ENCODE measurements at places on chromosomes 16 and 17.

DNA sequence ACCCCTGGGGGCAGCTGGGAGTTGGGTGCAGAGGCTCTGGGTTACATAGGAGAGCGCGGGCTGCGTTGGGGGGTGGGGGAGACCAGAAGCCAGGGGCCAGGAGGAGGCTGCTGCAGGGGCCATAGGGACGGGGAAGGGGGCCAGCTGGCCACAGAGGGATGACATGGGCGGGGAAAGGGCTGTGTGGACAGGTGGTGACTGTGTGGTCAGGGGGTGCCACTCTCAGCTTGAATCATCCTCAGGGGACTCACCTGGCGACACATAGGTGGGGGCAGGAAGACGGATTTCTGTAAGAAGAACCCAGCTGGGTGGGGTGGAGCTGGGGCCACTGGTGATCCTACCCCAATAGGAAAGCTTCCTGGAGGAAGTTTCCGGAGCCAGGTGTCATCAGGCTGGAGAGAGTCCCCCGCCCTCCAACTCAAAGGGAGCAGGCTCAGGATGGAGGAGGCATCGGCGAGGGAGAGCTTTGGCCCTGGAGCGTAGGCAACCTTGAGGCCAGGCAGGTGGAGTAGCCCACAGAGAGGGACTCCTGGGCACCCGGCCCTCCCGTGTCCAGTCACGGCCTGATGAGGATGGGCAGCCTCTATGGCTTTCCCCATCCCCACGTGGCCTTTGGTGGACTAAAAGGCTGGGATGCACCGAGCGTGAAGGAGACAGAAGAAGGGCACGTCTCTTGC lies 1.2 kb downstream of the TRPV3 start:
- no peak for DNase-seq

- DNase-seq = no peak
Measured at GRCh38 chr17:77456271-77456950, 315.6 kb downstream of the SEC14L1 start.

GRCh38 chr17:49390548-49391324 lies 23.9 kb downstream of the PHB1 start:
- no peak for DNase-seq

GRCh38 chr17:16872351-16873173 lies 99.4 kb downstream of the TNFRSF13B start:
- no peak for DNase-seq

- DNase-seq = no peak
Measured at GRCh38 chr16:53626161-53626560, 77.5 kb downstream of the RPGRIP1L start.

DNA sequence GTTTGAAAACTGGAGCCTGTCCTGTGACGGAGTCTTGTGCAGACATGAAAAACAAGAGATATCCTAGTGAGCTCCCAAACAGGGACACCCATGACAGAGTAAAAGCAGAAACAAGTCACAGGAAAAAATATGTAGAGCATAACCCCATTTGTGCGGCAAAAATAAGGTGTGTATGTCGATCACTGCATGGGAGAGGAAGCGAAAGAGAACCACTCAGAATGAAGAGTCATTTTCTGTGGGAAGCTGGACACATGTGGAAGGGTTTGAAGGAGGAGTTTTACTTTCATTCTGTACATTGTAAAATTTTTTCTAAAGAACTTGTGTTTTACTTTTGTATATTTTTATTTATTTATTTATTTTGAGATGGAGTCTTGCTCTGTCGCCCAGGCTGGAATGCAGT lies 72.1 kb downstream of the JPH3 start:
- no peak for DNase-seq

GRCh38 chr17:2068519-2069051 lies 13.7 kb downstream of the HIC1 start:
- no peak for DNase-seq

GRCh38 chr17:73388578-73388905 lies 76.7 kb upstream of the CDC42EP4 start:
- no peak for DNase-seq

GRCh38 chr17:1047177-1047878 lies 50.4 kb downstream of the TIMM22 start:
- DNase-seq = no peak

- DNase-seq = no peak
Measured at GRCh38 chr16:2079991-2080390, 32.2 kb downstream of the TSC2 start.

GRCh38 chr16:20814784-20815183 lies 8.5 kb downstream of the REXO5 start:
- DNase-seq = no peak

- no peak for DNase-seq
Measured at GRCh38 chr17:31997005-31997404, 10.2 kb upstream of the LRRC37B start.

GRCh38 chr17:56792267-56792666 lies 41.5 kb downstream of the C17orf67 start:
- no peak for DNase-seq

- DNase-seq = no peak
Measured at GRCh38 chr16:68279726-68280558, 15.6 kb downstream of the SLC7A6 start.

DNA sequence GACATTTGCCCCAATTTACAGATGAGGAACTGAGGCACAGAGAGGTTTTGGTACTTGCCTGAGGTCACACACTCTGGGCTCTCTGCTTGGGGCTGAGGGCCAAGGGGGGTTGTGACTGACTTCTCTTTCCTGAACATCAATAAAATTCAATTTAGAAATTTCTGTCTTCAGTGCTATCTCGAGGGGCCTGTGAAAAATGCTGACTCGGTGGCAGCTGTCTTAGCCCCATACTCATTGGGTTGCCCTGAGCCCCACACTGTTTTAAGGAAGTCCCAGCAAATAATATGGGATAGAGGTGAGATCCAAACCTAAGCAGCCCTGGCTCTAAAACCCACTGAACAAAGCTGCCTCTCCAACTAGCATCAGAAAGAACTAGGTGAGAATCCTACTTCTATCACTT lies 7.0 kb upstream of the BRCA1 start:
- DNase-seq = no peak

GRCh38 chr16:55033225-55034156 lies 102.8 kb downstream of the IRX5 start:
- DNase-seq = no peak

GRCh38 chr17:6512552-6512951 lies 43.8 kb downstream of the PITPNM3 start:
- DNase-seq = no peak

- DNase-seq = no peak
Measured at GRCh38 chr17:77307479-77308198, 166.9 kb downstream of the SEC14L1 start.

DNA sequence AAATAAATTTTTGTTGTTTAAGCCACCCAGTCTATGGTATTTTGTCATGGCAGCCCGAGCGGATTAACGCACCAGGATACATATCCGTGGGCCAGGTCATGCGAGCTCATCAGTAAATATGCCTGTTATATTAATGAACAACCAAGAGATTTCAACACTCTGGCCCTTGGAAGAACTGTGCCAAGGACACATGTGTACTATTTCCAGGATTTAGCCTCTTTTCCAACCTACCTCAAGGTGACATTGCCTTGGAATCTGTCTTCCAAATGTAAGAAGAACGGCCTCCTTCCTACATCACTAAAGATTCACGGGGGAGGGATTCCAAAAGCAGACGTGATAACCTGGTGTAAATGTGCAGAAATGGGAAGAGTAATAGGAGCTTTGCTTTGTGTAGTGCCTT lies 72.8 kb upstream of the DYNLRB2 start:
- no peak for DNase-seq

DNA sequence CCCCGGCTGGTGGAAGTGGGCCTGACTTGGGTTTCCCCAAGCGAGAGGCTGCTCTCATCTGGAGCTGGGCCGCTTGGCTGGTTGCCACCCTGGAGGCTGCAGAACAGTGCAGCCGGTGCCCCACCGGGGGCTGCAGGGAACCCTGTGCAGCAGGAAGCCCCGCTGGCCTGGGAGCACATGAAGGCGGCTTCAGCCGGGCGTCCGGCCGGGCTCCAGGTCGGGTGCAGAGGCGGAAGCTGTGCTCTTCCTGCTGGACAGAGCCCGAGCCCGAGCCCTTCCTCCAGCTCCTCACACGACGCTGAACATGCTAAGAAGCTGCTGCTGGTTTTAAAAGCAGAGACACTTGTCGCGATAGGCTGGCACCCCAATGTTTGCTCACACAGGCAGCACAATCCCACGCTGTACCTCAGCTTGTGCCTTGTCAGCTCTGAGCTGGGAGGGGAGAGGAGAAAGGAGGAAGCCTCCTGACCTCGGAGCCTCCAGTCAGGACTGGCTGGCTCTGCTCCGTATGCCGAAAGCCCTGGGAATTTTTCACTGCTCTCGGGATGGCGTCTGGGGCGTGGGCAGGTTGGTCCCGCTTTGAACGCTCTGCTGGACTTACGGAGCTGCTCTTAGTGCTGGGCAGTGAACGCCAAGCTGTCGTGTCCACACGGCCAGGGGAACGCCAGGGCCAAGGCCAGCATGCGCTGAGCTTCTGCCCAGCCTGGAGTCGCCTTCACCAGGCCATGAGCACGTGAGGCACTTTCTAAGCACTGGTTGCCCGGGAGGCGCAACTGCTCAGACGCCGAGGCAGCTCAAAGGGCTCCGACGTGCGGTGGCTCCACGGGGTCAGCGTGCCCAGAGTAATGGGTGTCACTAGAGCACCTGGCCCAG lies 8.8 kb downstream of the CDK5R1 start:
- no peak for DNase-seq

- DNase-seq = no peak
Measured at GRCh38 chr16:47320546-47321310, 140.1 kb downstream of the ITFG1 start.

GRCh38 chr16:50884066-50884860 lies 142.4 kb downstream of the CYLD start:
- DNase-seq = no peak

DNA sequence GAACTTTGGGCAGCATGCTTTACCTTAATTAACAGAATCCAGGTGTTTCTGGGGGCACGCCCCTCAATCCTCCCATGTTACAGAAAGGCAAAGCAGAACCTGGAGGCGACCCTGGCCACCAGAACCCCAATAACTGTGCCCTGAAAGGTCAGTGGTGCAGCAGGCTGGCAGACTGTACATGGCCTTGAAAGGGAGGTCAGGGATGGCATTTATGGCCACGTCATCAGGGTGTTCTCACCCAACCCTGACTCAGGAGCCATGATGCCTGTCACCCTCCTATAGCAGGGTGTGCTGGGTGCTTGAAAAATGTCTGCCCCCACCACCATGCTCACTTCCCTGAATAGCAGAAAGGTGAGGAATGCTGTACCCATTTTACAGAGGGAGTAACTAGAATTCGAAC lies 177.7 kb downstream of the TMEM132E start:
- no peak for DNase-seq

DNA sequence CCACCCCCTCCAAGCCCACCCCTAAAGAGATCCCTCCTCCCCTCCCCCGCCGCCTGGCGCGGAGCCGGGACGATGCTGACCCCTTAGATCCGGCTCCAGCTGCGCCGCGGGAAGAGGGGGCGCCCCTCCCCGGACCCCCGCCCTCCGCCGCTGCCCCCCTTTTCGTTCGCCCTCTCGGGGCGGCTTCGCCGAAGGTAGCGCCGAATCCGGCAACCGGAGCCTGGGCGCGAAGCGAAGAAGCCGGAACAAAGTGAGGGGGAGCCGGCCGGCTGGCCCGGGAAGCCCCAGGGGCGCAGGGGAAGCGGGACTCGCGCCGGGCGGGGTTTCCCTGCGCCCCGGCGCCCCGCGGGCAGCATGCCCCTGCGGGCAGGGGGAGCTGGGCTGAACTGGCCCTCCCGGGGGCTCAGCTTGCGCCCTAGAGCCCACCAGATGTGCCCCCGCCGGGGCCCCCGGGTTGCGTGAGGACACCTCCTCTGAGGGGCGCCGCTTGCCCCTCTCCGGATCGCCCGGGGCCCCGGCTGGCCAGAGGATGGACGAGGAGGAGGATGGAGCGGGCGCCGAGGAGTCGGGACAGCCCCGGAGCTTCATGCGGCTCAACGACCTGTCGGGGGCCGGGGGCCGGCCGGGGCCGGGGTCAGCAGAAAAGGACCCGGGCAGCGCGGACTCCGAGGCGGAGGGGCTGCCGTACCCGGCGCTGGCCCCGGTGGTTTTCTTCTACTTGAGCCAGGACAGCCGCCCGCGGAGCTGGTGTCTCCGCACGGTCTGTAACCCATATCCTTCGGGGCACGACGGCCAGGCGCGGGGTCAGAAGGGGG lies 623 bp downstream of the CACNA1G start:
- DNase-seq = no peak

- DNase-seq = no peak
Measured at GRCh38 chr17:27352448-27353032, 58.6 kb downstream of the WSB1 start.

DNA sequence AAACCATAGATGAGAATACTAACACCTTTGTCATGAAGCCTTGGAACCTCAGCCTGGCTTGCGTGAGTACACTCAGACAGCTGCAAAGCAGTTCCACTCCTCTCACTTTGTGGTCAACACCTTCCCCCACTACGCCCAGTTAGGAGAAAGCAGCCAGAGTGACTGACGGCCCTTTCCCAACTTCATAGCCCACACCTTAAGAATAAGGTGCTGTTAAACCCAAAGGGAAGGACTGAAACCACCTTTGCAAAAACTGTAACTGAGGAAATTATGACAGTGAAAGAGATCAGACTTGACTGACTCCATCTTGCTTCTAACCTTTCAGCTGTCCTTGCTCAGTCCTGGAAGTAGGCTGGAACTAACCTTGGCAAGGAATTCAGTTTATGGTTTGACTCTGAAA lies 13.7 kb downstream of the N4BP1 start:
- DNase-seq = no peak

DNA sequence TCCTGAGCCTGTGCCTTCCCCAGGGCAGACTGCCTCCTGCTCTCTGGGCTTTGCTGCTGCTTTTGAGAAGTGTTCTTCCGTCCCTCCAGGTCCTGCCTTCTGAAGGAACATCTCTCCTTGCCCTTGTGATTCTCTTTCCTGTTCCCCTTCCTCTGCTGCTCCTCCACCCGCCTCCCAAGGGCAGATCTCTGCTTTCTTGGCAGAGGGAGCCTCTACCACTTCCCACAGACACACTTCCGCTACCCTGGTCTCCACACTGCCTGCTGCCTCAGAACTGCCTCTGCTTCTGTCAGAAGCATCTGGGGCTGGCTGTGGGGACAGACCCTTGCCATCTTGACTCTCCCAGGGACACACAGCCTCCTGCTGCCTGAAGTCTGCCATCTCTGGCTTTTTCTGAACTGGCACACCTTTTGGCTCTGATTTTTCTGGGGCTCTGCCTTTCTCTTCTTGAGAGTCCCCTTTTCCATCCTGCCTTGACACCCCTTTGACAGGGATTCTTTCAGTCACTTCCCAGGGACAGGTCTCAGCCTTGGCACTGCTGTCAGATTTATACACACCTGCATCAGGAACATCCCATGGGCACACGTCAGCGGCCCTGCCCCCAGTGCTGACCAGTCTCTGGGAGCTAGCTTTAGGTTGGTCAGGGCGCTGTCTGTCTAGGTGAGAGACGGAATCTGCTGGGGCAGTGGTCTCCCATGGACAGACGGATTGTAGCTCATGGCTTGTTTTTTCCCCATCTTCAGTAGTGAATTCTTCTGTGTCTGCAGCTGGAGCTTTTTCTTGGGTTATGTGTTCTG lies 16.6 kb downstream of the GPR179 start:
- DNase-seq = no peak

GRCh38 chr17:75847614-75848522 lies 3.7 kb upstream of the UNC13D start:
- DNase-seq = no peak

- DNase-seq = no peak
Measured at GRCh38 chr17:15414532-15415306, 52.7 kb downstream of the CDRT4 start.

- no peak for DNase-seq
Measured at GRCh38 chr16:1794221-1794871, 841 bp upstream of the IGFALS start.
